ENCODE measurements at places on chromosomes 1 and 21.

DNA sequence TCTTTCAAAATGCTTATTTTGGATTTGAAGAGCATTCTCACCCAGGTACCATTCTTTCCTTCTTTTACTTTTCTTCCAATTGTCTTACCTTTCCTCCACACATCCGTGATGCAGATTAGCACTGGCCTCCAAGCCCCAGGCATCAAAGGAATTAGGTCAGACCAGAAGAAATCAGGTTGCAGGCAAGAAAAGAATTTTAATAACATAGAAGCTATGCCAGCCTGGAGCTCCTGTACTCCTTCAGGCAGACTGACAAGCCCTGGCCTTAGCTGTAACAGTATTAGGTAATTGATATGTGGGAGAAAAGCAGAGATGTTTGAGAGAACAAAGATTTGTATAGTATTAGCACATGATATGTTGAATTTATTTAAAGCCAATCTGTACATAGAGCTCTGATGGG lies 390.4 kb upstream of the ADGRL2 start:
- DNase-seq: no peak

DNA sequence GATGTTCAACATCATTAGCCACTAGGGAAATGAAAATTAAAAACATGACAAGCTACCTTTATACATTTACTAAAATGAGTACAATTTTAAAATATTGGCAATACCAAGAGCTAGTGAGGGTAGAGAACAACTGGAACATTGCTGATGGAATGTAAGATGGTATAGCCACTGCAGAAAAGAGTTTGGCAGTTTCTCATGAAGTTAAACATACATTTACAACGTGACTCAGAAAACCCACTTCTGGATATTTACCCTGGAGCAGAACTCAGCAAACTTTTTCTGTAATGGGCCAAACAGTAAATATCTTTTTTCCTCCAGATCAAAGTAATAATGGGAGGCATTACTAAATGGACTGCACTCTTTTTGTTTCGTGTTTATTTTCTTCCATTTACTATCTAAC lies 22.1 kb downstream of the LPGAT1 start:
- no peak for DNase-seq

DNA sequence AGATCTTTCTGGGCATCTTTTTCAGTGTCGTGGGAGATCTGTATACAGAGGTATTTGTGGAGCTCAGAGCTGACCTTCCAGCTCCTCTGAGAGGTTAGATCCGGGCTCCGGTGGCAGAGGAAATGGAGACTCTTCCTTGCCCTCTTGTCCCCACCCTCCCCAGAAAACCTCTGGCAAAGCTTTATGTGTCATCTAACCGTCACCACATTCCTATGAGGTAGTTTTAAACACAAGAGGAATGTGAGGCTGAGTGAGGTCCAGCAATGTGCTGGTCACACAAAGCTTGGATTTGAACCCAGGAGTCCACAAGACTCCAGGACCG lies 1.2 kb downstream of the CD160 start:
- no peak for DNase-seq

DNA sequence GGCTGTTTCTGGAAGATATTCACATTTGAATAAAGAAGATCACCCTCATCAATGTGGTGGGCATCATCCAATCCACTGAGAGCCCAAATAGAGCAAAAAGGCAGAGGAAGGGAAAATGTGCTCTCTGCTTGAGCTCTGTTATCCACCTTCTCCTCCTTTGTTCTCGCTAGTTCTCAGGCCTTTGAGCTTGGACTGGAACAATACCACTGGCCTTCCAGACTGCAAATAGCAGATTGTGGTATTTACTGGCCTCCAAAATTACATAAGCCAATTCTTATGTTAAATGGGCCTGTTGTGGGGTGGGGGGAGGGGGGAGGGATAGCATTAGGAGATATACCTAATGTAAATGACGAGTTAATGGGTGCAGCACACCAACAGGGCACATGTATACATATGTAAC lies 219.3 kb downstream of the C1orf94 start:
- no peak for DNase-seq

GRCh38 chr1:159307346-159308020 lies 5.3 kb downstream of the FCER1A start:
- DNase-seq: no peak

- no peak for DNase-seq
Observed at GRCh38 chr1:90510143-90510542, 207.0 kb downstream of the BARHL2 start.

GRCh38 chr1:206839857-206840256 lies 25.6 kb upstream of the IL20 start:
- no peak for DNase-seq

- no peak for DNase-seq
Observed at GRCh38 chr1:15344800-15345704, 64.6 kb upstream of the EFHD2 start.

- DNase-seq: no peak
Observed at GRCh38 chr21:46114963-46115362, 17.1 kb downstream of the COL6A2 start.

DNA sequence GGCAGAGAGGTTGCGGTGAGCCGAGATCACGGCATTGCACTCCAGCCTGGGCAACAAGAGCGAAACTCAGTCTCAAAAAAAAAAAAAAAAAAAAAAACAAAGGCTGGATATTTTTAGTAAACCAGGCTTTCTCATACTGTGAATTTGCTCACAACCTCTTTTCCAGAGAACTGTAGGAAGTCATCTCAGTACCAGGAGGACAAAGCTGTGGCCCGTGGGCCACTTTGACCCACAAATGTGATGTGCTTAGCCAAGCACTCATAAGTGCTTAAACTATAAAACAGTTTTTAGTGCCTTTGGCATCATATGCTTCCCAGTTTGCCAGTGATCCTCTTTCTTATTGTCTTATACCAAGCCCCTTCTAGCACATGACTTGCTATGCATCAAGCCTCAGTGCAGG lies 46.5 kb downstream of the RNF11 start:
- DNase-seq: no peak

- peak; percentile 80 for DNase-seq
Observed at GRCh38 chr1:91020967-91021685, 709 bp downstream of the ZNF644 start.

GRCh38 chr1:228471762-228472398 lies 15.3 kb upstream of the RNF187 start:
- DNase-seq: no peak

- DNase-seq: no peak
Observed at GRCh38 chr21:25462517-25462971, 144.7 kb downstream of the MRPL39 start.

DNA sequence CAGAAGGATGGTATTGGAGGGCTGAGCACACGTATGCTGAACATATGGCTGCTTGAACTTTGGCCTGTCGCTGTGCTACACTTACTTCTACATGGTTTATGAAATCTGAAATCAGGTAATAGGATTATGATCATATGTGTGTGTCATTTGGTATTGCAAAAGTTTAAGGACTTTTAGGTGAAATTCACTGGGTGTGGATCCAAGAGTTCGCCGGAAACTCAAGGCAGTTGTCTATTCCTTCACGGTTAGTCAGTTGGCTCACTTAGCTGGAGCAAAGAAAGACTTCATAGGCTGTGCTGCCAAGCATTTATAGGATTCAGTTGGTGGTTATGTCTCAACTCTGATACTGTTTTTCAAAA lies 927 bp downstream of the UAP1 start:
- DNase-seq: no peak

GRCh38 chr1:246128494-246129069 lies 378.5 kb downstream of the SMYD3 start:
- no peak for DNase-seq

DNA sequence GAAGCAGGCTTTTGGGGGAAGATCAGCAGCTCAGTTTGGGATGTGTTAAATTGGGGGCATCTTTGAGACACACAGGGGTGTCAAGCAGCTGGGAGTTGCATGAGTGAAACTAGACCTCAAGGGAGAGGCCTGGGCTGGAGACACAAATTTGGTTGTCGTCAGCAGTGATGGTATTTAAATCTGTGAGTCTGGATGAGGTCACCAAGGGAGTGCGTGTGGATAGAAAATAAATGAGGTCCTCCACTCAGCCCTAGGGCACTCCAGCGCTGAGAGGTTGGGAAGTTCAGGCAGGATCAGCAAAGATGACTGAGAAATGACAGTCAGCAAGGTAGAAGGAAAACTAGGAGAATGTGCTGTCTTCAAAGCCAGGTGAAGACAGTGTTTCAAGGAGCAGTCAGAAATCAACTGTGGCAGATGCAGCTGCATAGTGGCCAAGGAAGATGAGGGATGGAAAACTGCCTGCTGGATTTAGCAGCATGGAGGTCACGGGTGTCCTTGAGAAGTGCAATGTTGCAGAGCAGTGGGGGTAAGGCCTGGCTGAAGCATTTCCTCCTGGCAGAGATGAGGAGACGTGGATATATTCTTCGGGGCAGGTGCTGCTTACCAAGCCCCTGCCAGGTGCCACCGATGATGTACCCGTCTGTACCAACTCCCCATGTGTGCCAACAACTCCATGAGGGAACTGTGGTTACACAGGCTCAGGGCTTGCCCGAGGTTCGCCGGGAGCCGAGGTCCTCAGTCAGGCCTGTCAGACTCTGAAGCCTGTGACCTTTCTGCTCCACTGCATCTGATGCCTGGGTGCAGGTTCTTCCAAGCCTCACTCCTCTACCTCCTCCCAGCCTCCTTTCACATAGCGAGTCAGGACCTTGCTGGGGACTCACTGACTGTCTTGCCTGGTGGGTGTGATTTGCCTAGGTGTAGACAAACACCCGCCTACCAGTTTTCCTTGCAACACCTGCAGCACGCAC lies 11.3 kb downstream of the MAP7D1 start:
- no peak for DNase-seq

DNA sequence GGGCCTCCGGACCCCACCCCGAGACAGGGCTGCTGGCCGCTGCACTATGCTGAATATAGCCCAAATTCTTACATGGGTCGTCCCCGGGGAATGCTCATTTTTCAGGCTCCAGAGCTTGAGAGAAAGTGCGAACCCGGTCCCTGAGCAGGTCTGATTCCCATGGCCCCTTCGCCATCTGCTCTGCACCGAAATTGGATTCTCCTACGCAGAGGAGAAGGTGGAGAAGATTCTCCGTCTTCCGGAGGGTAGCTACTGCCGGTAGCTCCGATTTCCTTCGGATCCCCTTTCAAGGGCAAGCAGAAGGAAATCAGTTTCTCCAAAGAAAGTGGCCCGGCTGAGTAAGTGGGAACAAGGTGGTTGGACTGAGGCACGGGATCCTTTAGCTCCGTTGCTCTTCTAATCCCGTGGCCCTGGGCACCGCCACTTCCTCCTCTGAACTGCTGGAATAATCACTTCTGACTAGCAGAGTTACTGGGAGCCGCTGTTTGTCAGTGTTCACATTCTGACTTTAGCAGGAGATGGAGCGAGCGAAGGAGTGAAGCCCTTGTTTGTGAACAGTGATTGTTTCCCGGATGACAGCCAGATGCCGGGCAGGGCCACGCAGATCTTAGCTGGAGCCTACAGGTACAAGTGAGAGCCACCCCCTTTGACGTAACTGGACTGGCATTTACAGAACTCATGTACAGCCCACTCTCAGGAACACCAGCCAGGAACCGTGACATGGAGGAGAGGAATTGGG lies 1.1 kb upstream of the ZNF496 start:
- no peak for DNase-seq
